Uterus (tissue), 4 donors: ENCODE measurements at places on chromosomes 7 and 10.
A peak's percentile ranks its signal among the peaks of the same experiment; 100 is the strongest.

- DNase-seq: no peak
These were observed 64.5 kb upstream of the ZMIZ1 start for GRCh38 chr10:79004311-79004710.

GRCh38 chr7:134850066-134850465, 70.6 kb downstream of the CALD1 start:
- no peak for DNase-seq

GRCh38 chr7:143850682-143851081, 51.3 kb downstream of the TCAF1 start:
- DNase-seq: no peak

- no peak for DNase-seq
These were observed 400.9 kb upstream of the SEMA3D start for GRCh38 chr7:85587785-85588184.

GRCh38 chr7:136293841-136294391, 316.8 kb upstream of the MTPN start:
- DNase-seq: no peak

DNA sequence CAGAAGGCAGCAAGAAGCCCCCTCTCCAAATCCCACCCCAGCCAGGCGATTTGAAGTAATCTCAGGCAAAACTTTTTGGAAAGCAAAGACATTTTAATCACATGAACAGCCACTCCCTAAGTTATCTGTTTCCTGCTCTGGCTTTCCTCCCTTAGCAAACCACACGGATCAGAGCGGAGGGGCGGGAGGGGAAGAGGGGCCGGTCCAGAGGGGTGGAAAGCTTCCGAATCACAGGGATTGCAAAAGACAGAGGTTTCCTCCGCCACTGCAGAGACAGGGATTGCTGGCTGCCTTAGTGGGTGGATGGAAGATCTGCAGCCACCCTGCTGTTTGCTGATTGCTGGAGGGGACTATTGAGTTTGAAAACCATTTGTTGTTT, 41.2 kb downstream of the ZCCHC24 start:
- peak; percentile 88 for DNase-seq

DNA sequence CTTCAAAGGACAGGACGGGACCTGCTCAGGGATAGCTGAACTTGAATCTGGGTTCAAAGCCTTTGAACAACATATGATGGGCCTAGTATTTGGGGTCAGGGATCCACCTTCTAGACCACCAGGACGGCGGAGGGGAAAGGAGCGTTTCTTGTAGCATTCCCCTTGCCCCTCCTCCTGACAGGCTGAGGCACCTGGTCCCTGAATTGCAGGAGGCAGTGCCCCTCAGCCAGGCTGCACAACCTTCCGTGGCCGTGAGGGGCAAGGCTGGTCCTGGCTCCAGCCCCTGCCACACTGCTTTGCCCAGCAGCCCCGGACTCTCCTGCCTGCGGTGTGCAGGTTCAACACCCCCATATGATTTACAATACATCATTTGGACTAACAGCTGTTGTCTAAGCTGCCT, 58.1 kb downstream of the INSIG1 start:
- no peak for DNase-seq

DNA sequence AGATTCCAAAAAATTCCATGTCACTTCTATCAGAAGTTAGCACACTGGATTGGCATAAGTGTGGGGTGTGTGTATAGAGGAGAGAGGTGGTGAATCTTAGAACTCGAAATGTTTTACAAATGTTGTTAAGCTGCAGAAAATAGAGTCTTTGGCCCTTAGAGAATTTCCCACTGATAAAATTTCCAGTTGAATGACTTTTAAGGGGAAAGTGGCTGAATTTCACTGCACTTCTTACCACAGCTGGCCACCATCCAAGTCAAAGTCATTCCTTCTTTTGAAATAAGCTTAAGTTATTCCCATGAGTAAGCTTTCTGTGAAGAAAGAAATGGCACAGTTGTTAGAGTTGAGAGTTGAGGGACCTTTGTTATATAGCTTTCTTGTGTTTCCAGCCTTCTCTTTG, 13.9 kb downstream of the VCL start:
- DNase-seq: peak; percentile 54

DNA sequence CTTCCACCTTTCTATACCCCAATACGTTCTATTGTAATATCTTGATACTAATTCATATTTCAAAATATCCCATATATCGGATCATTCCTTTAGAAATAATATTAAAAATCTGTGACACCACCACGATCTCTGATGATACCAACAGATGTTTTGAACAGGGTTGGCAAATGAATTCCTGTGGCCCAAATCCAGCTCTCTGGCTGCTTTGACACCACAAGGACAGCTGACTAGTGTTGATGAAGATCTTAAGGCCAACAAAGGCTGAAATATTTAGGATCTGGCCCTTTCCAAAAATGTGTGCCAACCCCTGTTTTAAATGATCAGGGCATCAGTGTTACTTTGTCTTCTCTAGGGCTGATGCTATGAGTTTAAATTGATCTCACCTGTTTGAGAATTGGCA, 380.7 kb upstream of the PFKP start:
- no peak for DNase-seq

GRCh38 chr10:74255214-74255613, 104.2 kb downstream of the ADK start:
- no peak for DNase-seq

DNA sequence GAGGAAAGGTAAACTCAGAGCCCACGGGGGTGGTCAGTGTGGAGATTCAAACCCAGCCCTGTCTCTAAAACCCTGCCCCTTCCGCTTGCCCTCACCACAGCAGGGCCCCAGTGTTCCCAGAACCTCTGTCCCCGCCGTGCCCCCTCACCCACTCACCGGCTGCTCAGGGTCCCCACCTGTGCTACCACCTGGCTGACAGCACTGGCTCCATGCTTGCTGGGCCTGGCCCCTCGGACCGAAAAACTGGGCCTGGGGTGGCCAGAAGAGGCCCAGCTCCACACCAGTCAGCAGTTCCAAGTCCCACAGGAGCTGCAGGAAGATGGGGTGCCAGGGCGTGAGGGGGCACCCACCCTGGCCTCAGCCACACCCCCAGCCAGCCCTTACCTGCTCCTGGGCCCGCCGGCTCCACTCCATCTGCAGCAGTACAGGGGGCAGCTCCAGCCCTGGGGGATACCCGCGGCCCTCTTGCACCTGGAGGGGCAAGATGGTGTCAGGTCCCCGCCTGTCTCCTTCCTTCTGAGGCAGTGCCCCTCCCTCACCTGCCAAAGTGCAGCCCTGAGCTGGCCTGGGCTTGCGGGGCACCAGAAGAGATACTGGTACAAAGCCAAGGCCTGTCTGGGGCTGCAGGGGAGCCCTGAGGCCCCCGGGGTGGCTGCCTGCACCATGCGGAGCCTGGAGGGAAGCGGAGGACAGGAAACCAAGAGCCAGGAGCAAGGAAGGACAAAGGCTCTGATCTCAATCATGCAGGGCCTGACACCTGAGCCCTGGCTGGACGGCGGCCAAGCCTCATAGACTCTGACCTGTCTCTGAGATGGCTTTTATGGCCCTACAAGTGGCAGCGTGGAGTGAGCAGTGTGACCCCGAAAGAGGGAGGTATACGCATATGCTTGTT, 11.7 kb downstream of the ATP6V1F start:
- no peak for DNase-seq

GRCh38 chr7:103117465-103117864, 31.4 kb downstream of the NAPEPLD start:
- DNase-seq: no peak

DNA sequence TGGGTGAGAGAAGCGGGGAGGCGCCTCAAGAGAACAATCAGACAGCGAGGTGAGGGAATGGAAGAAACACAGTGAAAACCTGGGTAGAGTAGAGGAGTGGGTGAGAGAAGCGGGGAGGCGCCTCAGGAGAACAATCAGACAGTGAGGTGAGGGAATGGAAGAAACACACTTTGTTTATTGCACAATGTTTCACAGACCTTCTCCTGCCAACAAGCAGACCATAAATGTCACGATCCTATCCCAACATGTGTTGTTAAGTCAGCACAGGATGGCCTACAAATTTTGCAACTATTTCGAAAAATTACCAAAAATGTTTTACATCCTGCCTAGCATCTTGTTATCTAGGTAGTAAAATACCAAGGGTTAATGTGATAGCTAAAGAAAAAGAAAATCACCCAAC, 115.3 kb downstream of the JAZF1 start:
- DNase-seq: peak; percentile 40

DNA sequence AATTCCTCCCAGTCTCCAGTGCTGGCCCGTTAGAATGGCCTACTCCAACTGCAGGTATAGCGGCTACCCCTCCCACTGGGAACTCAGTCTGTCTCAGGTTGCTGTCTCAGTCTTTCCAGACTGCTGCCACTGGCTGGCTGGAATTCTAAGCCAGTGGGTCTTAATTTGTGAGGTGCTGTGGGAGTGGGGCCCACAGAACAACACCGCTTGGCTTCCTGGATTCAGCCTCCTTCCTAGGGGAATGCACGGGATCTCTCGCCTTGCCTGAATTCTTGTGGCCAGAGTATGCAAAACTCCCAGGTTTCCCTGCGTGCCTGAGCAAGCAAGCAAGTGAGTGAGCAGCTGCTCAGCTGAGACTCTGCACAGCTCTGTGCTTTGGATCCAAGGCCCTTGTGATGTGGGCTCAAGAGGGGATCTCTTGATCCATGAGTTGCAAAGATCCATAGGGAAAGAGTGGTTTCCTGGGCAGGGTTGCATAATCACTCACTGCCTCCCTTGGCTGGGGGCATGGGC, 41.5 kb upstream of the GPR141 start:
- DNase-seq: no peak

DNA sequence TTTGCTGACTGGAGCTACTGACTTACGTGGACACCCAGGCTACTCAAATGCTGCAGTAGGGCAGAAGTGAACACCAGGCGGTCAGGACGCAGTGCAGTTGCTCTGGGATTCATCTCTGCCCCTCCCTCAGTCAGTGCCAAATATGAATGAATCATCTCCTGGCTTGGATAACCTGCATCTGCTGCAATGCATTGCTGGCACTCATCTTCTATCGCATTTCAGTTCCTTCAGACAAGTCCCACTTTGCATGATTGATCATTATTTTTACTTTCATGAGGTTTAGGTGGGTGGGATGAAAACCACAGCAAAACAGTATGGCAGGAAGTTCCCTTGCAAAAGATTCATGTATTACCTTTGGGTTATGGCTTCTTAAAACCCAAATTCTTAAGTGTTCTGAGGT, 224.6 kb upstream of the NRP1 start:
- DNase-seq: peak; percentile 32

- no peak for DNase-seq
These were observed 440.4 kb downstream of the PLXNA4 start for GRCh38 chr7:132135746-132136385.

DNA sequence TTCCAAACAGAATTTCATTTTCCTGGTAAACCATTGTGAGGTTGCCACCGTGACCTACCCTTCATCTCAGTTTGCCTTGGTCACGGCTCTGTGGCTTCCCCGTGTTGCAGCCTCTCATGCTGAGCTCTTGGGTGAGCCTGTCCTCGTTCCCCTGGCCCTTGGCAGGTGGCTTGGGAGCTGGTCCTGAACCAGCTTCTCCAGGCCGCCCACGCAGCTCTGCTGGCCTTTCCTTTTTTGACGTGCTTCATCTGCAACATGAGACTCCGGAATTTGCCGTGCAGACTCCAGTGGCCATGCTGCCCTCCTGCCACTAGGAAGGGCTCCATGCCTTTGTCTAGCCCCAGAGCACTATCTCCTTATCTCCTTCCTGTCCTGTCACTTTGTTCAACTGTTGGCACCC, 93.0 kb upstream of the NPS start:
- DNase-seq: no peak

- DNase-seq: no peak
These were observed 77.6 kb upstream of the JAZF1 start for GRCh38 chr7:28258240-28258639.

DNA sequence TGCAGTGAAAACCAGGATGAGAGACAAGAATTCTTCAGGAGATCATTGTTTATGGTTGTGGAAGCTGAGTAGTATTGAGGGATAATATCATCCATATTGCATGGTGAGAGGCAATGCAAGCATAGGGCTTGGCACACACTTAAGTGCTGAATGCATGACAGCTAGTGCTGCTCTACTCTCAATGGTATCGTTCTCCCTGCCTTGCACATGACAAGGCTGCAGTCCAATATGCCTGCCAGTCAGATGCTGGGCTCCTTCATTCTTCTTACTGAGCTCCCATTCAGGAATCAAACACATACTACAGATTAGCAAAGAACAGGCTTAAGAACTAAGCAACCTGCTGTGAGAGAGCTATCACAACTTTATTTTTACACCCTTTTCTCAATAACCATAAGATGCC, 72.2 kb downstream of the SORCS1 start:
- no peak for DNase-seq

- DNase-seq: no peak
These were observed 663.9 kb downstream of the POM121L12 start for GRCh38 chr7:53699215-53699837.

DNA sequence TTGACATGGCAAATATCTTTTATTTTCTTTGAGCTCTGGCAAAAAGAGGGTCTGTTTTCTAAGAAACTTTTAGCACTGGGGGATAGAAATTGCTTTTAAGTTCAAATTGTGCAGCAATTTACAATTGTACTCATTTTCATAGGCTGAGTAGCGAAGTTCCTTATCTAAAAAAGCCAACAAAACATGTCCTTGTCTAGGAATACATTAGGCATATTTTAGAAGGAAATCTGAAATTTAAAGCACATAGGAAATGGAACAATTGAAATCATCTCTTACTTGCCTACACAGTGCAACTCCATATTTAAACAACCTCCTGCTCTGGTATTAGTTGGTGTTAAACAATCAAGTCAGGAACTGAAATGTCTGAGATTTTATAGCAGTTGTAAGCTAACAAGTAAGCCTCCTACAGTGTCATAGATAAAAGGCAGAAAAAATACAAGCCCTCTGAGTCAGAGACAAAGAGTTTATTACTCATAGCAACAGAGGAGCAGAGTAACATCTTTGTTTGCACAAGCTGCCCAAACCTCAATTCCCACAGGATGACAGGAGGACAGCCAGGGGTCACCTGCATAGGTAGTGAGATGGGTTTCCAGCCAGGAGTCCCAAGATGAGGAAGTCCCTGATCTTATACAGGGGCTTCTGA, 280.2 kb upstream of the HGF start:
- no peak for DNase-seq

DNA sequence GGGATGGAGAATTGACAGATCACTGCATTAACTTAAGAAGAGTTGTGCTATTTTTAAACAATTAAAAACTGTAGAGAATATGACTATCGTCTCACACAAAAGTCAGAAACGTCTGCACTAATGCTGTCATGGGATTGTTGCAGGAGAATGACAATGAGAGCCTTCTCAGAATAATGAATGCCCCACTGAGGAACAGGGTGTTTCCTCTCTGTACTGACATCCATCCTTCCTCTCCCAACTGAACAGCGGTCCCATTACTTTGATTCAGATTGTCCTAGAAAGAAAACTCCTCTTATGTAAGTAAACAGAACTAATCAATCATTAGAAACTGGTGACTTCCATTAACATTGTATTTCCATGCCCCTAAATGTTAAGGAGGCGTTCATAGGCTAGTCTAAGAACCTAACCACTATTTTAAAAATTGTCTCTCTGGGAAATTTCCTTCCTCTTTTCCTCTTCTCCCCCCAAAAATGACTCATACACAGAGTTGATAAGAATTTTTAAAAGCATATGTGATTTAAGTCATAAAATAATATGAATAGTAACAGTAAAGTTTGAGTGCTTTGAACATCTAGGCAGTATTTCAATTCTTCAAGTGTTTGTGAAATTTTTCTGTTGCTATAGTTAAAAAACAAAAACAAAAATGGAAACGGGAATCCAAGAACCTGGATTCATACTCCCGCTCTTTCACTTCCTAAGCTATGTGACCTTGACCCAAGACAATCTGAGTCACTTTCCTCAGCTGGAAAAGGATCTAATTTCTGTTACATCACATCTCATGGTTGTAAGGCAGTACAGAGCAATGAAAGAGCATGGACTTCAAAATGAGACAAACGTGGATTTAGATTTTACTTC, 12.7 kb upstream of the MACC1 start:
- no peak for DNase-seq
